ENCODE measurements at places on chromosomes 12 and 14. TPM values are rescaled to one million over a fixed set of nuclear protein-coding genes. Genes with fewer than 3 reads are reported as not detected.

DNA sequence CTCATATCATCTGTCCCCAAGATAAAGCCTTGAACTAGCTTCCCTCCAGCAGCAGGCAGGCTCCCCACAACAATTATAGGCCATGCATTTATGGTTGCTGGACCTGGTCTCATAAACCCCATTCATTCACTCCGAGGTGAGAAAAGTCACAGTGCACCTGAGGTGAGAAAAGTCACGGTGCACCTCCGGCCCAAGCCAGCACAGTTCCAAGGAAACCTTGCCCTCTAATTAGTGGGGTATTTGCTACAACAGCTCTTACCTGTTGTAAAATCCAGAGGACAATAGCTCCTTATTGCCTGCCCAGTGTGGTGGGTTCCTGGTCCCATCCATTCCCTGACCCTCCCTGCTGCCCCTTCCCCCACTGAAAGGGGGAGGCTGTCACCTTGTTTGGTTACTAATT lies 65.6 kb downstream of the FBXL14 start:
- DNase-seq, result no peak

DNA sequence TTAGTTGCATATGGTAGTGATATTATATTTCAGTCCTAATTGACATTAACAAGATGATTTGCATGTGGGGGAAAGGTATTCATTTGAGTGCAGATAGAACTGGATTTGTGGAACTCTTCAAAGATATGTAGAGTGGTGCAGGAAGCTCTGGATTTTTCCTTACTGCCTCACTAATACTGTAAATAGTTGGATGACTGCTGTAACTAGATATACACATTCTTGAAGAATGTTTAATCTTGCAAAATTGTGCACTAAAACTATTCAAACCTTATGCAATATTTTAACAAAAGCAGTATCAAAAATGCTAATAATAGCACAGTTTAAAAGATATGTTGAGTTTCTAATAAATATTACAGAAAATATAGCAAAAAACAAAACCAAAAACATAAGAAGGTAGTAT lies 43.1 kb upstream of the ATF7IP start:
- DNase-seq, result no peak

GRCh38 chr12:119735079-119735478 lies 67.1 kb downstream of the PRKAB1 start:
- no peak for DNase-seq

DNA sequence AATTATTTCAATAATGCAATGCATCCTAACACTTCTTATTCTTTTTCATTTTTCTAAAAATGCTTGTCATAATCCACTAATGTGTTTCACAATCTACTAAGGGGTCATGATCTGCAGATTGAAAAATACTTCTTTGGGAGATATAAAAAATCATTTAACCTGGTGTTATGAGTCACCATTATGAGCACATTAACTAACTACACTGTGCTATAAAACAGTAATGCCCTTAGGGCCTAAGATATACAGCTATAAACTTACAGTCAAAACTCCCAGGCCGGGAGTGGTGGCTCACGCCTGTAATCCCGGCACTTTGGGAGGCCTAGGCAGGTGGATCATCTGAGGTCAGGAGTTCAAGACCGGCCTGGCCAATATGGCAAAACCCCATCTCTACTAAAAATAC lies 14.2 kb downstream of the ATXN2 start:
- DNase-seq, result no peak

GRCh38 chr14:94473666-94474410 lies 2.2 kb downstream of the SERPINA9 start:
- DNase-seq, result no peak

DNA sequence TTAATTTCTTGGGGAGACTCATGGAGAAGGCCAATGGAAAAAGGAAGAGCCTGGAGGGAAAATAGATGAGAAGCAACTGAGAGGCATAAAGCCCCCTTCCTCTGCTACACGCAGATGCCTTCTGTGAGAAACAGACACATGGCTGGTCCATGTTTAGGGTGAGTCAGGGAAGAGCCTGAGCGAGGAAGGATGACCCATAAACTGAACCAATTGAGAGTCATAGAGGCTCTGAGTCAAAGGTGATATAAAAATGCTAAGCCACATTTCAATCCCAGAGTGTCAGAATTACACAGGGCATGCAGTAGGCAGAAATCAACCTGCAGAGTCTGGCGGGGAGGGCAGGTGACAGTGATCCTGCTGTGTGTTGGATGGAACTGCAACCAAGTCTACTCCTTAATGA lies 30.1 kb upstream of the NEDD1 start:
- DNase-seq, result peak; percentile 28

DNA sequence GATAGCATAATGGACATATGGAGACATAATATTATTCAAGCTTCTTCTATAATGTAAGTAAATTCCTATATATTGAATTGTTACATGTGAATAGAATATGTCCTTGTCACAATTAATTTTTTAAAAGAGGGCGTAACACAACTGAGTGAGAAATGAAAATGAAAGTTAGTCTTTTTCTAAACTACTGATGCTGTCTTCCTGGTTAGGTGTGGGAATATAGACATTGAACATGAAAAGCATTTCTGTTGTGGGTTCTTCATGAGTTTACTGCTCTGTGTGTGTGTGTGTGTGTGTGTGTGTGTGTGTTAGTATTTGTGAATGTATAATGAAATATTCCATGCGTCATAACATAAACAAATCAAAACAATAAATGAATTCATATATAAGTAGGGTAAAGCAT lies 40.5 kb upstream of the RTL1 start:
- no peak for DNase-seq

DNA sequence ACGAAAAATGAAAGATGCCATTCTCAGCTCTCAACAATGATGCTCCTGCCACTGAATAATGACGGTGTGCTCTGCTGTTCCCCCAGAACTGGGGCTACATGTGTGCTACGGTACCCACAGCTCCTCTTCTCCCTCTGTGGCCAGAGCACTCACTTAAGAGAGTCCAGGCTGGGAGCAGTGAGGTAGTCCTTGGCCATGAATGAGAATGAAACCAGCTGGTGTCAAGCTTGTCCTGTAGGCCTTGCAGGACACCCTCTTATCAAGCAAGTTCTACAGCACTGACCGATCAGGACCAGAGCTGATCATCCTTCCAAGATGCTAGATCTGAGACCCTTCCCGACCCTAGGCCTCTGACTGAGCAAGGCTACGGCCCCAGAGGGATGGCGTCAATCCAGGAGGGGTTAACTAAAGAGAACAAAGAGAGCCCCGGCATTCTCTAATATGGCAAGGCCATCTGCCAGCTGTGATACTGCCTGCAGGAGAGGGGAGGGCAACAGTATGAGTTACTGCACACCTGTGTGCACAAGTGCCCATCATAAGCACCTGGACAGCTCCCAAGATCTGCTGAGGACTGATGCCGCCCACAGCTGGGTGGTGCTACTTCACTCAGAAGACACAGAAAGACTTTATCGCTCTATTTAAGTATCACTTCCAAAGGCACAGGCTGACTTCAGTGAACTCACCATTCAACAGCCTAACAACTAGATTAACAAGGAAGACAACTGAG lies 30.5 kb downstream of the APPL2 start:
- no peak for DNase-seq

DNA sequence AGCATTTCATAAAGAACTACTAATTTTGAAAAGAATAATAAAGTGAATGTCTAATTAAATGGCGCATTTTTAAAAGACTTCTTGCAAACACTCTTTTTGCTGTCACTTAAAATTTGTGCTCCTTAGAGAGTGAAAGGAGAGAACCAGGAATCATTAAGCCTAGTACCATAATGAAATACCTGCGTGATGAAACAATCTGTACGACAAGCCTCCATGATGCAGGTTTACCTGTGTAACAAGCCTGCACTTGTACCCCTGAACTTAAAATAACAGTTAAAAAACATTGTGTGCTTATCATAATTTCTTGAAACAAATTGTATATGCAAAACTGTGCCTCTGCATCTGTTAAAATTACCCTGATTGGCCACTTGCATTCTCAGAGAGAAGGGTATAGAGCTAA lies 108.1 kb downstream of the MGAT4C start:
- DNase-seq, result no peak

- DNase-seq, result no peak
These were observed 22.0 kb downstream of the SLC25A21 start for GRCh38 chr14:37150414-37150813.

DNA sequence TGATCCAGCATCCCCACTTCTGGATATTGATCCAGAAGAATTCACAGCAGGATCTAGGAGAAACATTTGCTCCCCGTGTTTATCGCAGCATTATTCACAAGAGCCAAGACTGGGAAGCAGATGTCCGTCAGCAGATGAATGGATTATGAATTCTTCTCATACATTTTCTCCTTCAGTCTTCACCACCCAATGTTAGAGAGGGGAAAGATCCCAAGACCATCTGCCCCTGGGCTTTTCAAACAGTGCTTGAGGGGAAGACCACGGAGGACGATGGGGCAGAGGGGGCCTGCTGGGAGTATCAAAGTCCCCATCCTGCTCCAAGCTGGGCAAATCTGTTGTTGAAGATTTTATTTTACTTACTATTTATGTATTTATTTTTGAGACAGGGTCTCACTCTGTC lies 41.1 kb downstream of the SERPINA3 start:
- no peak for DNase-seq

- no peak for DNase-seq
These were observed 120.5 kb upstream of the NCOR2 start for GRCh38 chr12:124687917-124688316.

DNA sequence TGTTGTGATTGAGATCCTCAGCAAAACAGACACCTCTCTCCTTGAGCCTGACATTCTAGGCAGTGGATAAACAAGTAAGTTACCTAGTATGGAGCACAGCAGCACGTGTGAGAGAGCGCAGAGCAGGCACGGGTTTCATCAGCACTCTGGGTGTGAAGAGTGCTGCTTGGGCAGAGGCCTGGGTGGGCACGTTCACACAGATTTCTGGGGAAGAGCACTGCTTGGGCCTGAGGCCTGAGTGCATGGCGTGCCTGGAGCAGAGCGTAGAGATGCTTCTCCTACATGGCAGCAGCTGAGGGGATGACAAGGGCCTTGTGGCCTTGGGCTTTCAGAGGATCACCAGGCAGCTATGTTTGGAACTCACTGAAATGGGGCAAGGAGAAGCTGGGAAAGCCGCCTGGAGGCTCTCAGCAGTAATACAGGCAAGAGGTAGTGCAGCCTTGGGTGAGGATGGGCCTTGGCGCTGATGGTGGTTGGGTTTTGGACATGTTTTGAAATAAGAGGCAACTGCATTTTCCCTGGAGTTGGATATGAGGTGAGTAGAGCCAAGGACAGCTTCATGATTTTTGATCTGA lies 17.6 kb downstream of the CKB start:
- no peak for DNase-seq

- DNase-seq, result peak; percentile 64
These were observed 68.3 kb downstream of the DERA start for GRCh38 chr12:15979096-15980092.

The LBHD2 gene
- not detected for total RNA-seq

The PLA2G1B gene
- total RNA-seq, result not detected

The PZP gene
- total RNA-seq, result not detected

The OR4K5 gene
- total RNA-seq, result not detected

The DPF3 gene
- 5.6 TPM for total RNA-seq

The CYP46A1 gene
- not detected for total RNA-seq

The SLC7A8 gene
- 0.13 TPM for total RNA-seq

The ADGRD1 gene
- total RNA-seq, result 0.89 TPM

The CLEC4C gene
- total RNA-seq, result not detected

The TMEM30B gene
- not detected for total RNA-seq
